ENCODE measurements at places on chromosomes 16 and 17.

DNA sequence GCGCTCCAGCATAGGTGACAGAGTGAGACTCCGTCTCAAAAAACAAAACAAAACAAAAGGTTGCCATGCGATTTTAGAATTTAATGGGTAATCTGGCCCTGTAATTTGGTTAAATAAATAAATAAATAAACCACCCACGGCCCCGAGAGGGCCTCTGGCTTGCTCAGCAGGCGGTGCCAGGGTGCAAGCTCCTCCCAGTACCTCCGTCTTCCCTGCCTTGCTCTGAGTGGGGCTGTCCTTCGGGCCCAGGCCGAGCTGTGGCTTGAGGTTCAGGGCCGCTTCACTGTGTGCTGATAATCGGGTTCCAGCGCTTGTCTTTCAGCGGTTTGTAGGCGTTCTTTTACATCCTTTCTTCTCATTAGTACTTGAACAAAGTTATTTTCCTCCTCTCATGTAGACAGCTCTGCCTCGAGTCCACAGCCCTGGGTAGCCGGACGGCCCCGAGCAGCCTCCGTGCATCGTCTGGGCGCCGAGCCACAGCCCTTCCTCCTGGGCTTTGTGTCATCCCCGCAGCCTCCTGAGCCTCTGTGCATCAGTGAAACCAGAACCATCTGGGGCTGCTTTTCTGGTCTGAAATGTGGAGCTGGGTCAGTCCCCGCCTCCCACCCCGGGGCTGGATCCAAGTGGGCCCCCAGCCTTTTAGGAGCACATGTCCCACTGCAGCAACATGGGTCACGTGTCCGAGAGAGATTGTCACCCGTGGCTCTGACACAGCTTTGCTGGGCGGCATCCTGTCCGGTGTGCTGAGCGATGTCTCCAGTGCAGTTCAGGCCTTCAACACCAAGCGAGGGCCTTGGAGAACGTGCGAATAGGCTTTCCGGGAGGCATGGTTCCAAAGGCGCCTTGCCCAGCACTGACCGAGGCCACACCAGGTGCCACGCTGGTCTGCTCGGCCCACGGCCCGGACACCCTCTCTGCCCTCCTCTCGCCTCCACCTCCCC, 157.4 kb upstream of the CHMP6 start:
- no peak for DNase-seq

DNA sequence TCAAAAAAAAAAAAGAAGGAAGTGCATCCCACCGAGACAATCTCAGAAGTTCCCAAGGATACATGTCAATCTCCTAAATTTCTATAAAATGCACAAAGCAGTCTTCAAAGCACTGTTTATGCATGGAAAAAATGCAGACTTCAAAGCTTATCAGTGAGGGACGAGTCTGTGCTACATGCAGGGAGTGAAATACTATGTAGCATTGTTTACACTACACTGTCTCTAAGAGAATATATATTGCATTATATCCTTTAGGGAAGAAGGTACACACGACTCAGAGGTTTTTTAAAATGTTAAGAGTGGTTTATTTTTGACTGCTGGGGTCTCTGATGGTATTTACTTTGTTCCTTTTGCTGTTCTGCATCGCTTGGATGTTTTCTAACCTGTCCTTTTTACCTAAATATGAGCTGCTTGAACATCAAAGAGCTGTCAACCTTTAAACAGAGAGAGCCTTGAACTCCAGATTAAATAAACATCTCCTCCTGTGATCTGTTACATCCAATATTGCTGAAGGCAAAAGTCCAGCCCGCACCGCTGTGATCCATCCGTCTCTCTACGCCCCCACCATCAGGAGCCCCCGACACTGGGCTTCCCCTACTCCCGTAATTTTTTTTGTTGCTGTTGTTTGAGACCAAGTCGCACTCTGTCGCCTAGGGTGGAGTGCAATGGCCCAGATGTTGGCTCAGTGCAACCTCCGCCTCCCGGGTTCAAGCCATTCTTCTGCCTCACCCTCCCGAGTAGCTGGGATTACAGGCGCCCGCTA, 1.4 kb downstream of the FBXO31 start:
- no peak for DNase-seq

- DNase-seq, result no peak
Measured at GRCh38 chr17:46916211-46916610, 6.7 kb upstream of the GOSR2 start.

- no peak for DNase-seq
Measured at GRCh38 chr17:60627124-60627523, 27.1 kb downstream of the PPM1D start.

- DNase-seq, result no peak
Measured at GRCh38 chr17:75827308-75828075, 16.7 kb downstream of the UNC13D start.

- DNase-seq, result peak; percentile 86
Measured at GRCh38 chr17:82241183-82241925, 12.5 kb downstream of the SLC16A3 start.

- no peak for DNase-seq
Measured at GRCh38 chr16:70770626-70771552, 30.1 kb downstream of the VAC14 start.

GRCh38 chr17:9628509-9628908, 16.8 kb upstream of the USP43 start:
- DNase-seq, result no peak

DNA sequence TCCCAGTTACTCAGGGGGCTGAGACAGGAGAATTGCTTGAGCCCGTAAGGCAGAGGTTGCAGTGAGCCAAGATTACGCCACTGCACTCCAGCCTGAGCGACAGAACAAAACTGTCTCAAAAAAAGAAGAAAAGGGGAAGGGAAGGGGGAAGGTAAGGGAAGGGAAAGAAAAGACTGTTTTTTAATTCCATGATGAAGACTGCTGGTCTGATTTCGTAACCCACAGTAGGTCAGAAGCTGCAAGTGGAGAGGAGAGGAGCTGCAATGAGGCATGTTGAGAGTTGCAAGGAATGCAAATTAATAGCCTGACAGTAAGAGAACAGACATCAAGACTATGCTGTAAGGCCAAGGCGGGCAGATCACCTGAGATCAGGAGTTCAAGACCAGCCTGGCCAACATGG, 33.3 kb downstream of the HELZ start:
- DNase-seq, result no peak

- no peak for DNase-seq
Measured at GRCh38 chr16:17348826-17349225, 121.9 kb downstream of the XYLT1 start.

DNA sequence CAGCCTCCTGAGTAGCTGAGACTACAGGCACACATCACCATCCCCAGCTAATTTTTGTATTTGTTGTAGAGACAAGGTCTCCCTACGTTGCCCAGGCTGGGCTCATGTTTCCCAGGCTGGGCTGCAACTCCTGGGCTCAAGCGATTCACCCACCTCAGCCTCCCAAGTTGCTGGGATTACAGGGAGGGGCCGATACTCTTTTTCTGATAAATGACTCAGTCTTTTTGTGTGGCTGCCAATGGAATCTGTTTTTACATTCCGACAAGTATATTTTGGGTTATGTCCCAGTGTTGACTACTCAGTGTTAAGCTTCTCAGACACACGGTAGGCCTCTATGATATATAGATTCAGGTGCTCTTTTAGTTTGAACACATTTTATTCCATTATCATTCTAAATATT, 58.1 kb downstream of the SLFN11 start:
- no peak for DNase-seq

DNA sequence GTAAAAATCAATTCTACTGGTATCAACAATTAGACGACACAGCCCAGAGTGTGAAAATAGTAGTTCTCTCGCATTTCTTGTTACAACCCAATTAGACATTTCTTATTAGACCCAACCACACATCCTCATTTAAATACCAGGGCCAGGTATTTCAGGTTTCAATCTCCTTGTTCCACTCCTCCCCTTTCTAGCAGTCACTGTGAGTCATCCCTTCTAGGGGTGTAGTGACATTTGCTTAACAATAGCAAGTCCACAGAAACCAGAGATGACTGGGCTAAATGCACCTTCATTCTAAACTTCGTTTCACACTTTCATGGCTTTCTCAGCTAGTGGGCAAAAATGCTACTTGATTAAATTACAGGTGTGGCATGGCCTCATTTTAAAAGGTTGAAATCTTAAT, 116.9 kb upstream of the CACNG3 start:
- DNase-seq, result no peak

- no peak for DNase-seq
Measured at GRCh38 chr17:44807817-44808155, 22.3 kb downstream of the GJC1 start.

- DNase-seq, result no peak
Measured at GRCh38 chr16:72371307-72372086, 199.5 kb upstream of the PMFBP1 start.

- DNase-seq, result no peak
Measured at GRCh38 chr16:89779231-89779908, 37.1 kb downstream of the FANCA start.

DNA sequence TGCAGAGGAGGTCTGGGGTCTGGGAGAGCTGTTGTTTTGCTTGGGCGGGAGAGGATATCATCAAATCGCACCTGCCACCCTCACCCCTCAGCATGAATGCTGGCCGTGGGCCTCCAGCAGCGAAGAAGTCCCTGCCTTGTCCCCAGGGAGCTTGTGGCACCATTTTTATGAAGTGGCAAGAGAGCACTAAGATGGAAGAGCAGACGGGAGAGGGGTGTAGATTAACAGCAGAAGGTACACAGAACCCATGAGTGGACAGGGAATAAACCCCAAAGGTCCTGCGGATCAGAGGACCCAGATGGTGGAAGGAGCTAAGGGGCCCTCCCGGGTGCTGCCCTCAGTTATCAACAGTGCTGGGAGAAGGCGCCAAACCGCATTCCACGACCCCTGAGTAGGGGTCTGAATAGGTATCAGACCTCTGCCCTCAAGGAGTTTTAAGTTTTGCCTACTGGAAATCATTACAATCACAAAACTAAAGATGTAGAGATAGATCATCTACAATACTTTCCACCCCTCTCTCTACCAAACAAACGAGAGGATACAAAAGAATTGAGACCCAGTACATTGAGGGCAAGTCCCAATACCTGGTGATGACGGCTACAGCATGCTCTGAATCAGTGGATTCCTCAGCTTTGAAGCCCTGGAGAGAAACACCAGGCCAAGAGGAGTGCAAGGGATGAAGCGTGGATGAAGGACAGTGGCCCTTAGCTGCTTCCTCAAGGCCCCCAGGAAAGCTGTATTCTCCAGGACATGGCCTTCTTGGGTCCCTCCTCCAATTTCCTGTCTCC, 60.2 kb downstream of the CCDC182 start:
- DNase-seq, result peak; percentile 53

GRCh38 chr16:1778200-1779179, 3.9 kb downstream of the SPSB3 start:
- DNase-seq, result no peak

DNA sequence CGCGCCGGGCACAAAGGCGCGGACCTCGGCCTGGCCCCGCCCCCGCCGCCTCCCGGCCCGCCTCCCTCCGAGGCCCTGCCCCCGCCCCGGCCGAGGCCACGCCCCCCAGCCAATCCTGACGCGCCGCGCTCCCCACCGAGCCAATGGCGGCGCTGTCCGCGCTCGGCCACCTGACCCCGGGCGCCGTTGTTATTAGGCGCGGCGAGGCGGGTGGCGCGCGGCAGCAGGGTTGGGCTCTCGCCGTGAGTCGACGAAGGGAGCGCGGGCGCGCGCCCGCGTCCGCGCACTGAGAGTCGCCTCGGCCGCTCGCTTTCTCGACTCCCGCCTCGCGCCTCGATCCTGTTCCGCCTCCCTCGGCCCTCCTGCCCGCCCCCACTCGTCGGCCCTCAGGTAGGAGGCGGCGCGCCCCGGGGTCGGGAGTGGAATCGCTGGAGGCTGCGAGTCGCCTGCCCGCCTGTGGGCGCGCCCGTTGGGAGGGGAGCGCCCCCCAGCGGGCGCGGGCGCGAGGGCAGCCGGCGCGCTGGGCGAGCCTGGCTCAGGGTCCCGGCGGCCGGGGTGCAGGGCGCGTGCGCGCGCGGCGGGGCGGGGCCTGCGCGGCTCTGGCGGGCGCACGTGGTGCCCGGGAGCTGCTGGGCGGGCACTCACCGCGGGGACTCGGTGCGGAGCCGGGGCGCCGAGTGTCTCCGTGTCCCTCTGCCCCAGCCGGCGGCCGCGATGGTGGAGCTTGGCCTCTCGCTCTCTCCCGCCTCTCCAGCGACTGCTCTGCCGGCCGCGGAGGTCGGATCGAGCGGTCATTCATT, 405 bp upstream of the CBLN1 start:
- no peak for DNase-seq

- DNase-seq, result no peak
Measured at GRCh38 chr16:86220561-86220960, 289.8 kb upstream of the FOXF1 start.

DNA sequence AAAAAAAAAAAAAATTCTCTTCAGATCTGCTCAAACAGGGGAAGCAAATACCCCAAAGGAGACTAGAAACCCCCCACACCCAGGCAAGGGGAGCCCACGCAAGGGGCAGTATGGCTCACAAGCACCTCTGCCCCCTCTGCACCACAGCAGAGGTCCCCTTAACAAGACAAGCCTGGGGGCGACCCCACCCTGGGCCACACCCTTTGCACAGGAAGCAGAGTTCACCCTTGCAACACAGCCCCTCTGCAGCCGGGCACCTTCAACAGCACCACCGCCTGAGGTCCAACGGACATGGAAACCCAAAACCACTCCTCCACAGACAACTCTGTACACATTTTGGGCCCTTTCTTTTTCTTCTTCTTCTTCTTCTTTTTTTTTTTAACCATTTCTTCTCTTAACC, 12.8 kb downstream of the AXIN1 start:
- no peak for DNase-seq

DNA sequence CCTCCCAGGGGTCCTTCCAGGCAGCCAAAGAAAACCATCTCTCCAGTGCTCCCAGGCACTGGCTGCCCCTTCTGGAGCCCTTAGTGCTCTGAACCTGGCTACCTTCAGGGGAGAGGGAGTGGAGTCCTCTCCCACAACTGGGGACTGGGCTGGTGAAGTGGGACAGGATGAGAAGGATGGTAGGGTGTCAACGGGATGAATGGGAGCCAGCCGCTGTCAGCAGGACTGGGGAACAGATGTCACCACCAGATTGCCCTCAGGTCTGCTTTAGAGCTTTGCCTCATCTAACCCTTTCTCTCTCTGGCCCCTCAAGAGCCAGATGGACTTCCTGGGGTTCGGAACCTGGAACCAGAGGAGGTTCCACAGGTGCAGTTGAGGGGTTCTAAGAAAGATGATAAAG, 488 bp upstream of the SEBOX start:
- no peak for DNase-seq

DNA sequence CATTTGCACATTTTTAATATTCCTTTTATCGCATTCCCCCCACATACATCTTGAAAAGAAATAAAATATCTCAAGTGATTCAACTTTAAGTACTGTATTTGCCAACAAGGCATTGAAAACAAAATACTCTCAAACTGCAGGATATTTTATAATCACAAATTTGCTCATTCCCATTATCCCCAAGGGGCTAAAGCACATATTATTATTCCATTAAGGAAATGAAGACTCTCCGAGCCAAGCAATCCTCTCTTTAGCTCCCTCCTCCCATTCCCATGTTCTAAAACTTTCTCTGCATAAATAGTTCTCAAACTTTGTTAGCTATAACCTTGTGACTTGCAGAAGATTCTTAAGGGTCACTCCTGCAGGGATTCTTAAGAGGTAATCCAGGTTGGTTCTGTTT, 436.8 kb downstream of the KCNJ2 start:
- DNase-seq, result no peak

All from coronary artery (tissue), 2 donors.